ENCODE measurements at places on chromosomes 4 and X. TPM values are rescaled to one million over a fixed set of nuclear protein-coding genes. Genes with fewer than 3 reads are reported as not detected.

GRCh38 chr4:174523025-174523693 is 871 bp upstream of the HPGD start:
- DNase-seq, result peak; percentile 84

DNA sequence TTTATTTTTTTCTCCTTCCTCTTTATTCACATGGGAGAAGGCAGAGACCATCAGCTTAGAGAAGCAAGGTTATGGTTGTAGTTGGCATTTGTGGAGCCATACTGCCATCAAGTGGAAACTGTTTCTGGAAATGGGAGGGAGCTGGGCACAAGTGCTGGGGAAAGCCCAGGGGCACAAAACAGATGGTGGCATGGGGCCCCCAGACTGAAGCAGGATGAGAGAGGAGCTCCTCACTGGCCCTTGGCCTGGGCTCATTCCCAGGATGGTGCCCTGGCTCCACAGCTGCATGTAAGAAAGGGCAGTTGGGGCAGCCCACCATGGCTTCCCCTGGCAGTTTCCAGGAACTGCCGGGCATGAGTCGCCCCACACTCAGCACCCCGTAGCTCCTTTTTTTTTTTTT is 59.2 kb downstream of the NBDY start:
- DNase-seq, result no peak

GRCh38 chrX:12949927-12950656 is 24.8 kb upstream of the TMSB4X start:
- peak; percentile 95 for DNase-seq

DNA sequence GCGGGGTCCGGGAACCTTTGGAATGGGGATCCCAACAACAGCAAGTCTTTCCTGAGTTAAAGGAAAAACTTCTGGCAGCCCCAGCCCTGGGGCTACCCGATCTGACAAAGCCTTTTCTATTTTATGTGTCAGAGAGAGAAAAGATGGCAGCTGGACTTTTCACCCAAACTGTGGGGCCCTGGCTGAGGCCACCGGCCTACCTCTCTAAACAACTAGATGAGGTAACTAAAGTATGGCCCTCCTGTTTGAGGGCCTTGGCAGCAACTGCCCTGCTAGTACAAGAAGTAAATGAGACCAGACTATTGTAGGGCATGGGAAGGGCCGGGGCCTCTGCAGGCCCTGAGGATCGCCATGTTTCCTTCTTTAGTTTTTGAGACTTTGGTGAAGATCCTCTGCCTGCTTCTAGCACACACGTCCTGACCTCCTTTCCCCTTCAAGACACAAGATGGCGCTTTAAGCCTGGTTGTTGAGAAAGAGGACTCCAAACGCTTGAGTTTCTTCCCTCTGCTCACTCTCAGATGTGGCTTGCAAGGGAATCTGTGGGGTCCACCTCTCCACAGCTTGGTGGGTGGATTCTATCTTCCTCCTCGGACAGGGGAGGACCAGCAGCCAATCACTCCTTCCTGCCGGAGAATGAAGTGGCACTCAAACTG is 18.5 kb upstream of the DRD5 start:
- no peak for DNase-seq

DNA sequence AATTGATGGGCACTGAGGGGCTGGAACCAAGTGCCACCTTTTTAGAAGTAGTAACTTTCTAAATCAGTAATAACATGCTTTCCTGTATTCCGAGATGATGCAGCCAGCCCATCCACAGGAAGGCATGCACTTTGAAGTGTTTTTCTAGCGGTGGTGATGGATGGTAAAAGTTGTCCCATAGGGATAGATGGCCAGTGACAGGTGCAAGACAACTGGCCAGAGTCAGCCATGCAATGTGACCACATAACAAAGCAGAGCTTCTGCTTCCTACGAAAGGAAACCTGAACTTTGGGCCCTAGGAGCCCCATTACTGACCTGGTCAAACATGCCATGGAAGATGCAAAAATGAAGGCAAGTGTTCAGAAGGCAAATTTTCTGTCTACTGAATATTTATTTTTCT is 72.3 kb downstream of the NR3C2 start:
- no peak for DNase-seq

- no peak for DNase-seq
Observed at GRCh38 chrX:84873176-84873575, 130.5 kb upstream of the APOOL start.

- no peak for DNase-seq
Observed at GRCh38 chr4:156293657-156294297, 340.1 kb upstream of the CTSO start.

- no peak for DNase-seq
Observed at GRCh38 chrX:134734466-134734952, 76.2 kb upstream of the PLAC1 start.

- DNase-seq, result no peak
Observed at GRCh38 chr4:139798456-139798855, 132.8 kb downstream of the MGST2 start.

- DNase-seq, result no peak
Observed at GRCh38 chr4:80393246-80393969, 57.9 kb downstream of the CFAP299 start.

DNA sequence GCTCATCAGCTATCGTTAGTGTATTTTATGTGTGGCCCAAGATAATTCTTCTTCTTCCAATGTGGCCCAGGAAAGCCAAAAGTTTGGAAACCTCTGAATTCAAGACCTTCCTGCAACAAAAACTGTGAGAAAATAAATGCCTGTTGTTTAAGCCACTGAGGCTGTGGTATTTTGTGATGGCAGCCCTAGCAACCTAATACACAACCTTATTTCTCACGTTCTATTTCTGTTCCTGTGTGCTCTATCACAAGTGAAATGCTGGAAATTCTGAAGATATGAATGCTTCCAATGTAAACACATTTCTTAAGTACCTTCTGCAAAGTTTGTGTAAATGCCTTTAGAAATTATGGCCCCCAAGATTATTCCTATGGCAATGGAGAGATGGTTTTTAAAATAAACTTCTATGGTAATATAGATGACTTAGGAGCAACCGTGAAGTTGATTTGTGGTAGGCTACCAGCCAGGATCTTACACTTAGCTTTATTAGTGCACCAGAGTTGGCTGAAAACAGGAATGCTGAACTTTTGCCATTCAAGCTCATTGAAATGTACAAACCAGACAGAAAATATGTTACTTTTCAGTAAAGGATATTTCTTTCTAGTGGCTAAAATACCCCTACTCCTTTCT is 148.0 kb downstream of the USP46 start:
- no peak for DNase-seq

DNA sequence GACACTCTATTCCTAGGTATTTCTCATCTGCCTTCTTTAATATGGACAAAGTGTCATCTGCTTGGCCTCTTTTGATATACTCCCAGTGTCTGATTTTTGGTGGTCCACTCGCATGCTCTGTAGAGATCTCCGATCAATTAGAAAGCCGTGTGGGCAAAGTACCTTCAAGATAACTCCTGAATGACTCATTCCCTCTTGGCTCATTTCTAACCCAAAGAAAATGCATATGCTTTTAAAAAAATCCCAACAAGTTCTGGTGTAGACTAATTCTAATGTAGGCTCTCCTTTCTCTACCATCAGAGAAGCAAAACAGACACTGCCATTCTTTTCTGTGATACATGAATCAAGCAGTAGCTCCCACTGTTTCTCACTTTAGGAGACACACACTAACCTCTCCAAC is 714.9 kb upstream of the ADGRL3 start:
- no peak for DNase-seq

GRCh38 chrX:5086388-5086787 is 1142.3 kb downstream of the NLGN4X start:
- no peak for DNase-seq

- DNase-seq, result no peak
Observed at GRCh38 chr4:81549984-81550383, 78.3 kb upstream of the RASGEF1B start.

DNA sequence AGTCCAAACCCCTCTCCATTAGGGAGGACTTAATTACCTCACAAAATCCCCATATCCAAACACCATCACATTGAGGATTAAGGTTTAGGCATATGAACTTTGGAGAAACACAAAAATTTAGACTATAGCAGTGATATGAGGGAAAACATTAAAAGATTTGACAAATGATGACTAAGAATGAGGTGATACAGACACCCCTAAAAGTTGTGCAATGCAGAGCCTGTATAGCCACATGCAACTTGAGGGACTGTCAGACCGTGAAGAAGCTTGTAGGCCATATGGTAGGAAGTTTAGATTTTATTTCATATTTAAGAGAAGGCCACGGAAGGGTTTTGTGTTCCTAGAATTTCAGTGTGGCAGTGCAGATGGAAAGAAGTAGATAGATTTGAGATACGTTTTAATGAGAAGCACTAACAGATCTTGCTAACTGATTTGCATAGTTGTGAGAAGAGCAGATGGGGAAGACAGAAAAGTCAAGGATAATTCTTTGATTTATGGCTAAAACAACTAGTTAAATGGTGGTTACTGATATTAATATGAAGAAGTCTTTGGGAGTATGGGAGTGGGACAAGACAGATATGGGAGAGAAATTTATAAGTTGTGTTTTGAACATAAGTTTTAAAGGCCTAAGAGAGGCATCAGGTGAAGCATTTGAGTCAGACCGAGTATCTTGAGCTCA is 5.5 kb upstream of the FIP1L1 start:
- no peak for DNase-seq

- no peak for DNase-seq
Observed at GRCh38 chrX:134180601-134181274, 56.2 kb upstream of the CCDC160 start.

DNA sequence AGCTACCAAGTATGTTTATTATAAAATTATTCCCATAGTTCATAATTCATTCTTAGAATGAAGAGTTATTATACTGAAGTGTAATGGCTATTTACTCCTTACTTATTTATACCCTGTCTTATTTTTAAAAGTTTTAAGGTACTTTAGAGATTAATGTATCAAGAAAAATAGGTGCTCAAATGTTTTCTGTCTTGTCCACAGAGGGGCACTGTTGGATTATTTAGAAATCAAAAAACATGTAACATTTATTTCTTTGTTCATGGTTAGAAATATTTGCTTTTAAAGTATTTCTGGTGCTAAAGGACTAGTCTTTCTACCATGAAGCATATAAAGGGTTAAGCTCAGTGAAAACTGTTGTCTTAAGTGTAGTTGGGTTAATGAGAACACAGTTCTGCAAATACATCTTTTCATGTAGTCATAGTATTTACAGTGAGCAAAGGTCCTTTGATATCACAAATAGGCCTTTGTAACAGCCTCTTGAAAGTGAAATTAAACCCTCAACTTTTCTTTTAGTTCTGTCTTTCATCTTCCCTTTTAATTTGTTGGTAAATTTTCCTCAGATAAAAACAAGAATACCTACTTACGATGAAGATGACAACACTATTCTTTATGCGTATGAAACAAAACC is 7.7 kb downstream of the SCML1 start:
- no peak for DNase-seq

DNA sequence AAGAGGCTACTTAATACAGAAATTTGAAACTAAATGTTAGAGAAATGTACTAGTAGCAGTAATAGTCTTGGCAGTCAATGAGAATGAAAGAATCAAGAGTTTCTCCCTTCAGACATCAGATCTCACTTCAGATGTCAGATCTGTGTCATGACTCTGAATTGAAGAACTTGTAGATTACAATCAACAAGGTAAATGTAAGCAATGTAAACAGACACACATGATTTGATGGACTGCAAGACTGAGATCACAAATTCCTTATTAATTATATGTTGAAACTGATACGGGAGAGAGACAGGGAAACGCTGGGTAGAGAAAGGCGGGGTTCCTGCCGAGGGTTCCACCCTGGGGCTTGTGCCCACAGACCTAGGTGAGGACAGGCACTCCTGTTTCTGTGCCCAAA is 65.5 kb upstream of the HHIP start:
- no peak for DNase-seq

DNA sequence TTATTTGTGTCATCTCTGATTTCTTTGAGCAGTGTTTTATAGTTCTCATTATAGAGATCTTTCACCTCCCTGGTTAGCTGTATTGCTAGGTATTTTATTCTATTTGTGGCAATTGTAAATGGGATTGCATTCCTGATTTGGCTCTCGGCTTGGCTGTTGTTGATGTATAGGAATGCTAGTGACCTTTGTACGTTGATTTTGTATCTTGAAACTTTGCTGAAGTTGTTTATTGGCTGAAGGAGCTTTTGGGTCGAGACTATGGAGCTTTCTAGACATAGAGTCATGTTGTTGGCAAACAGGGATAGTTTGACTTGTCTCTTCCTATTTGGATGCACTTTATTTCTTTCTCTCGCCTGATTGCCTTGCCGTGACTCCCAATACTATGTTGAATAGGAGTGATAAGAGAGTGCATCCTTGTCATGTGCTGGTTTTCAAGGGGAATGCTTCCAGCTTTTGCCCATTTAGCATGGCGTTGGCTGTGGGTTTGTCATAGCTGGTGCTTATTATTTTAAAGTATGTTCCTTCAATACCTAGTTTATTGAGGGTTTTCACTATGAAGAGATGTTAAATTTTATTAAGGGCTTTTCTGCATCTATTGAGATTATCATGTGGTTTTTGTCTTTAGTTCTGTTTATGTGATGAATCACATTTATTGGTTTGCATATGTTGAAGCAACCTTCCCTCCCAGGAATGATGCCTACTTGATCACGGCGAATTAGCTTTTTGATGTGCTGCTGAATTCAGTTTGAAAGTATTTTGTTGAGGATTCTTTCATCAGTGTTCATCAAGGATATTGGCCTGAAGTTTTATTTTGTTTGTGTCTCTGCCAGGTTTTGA is 72.7 kb upstream of the BOD1L1 start:
- DNase-seq, result no peak

DNA sequence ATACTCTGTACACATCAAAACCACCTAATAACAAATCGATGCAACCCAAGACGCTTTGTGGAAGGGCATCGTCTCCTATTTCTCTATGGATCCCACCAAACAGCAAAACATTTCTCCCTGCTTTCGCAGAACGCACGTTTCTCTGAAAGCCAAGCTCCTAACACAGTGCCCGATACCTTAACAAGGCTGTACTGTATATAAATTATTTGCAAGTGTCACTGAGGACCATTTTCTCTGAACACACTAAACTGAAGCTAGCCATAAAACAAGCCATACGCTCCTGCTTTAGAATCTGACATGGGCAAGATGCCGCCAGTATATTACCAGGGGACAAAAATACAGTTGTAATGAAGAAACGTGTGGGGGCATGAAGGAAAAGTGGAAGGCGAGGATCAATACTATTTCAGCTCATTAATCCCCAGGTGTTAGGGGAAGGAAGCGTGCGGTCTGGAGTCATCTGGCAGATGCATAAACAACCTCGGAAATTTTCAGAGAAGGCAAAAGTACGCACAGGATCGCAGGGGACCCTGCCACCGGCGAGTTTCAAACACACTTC is 703 bp downstream of the KCNIP4 start:
- no peak for DNase-seq

RASSF6 gene
- total RNA-seq, result 15.1 TPM

ABCE1 gene
- 59.2 TPM for total RNA-seq

IL1RAPL1 gene
- 1.8 TPM for total RNA-seq

S100P gene
- total RNA-seq, result 43.7 TPM

PLP1 gene
- 15.7 TPM for total RNA-seq

PCDH18 gene
- total RNA-seq, result 4.4 TPM

CLIC2 gene
- total RNA-seq, result 7.4 TPM

MAGEE1 gene
- 3.7 TPM for total RNA-seq

SLIT2 gene
- 0.97 TPM for total RNA-seq

ZAR1 gene
- not detected for total RNA-seq

All from lower leg skin (tissue), 4 donors.